ENCODE measurements at places on chromosomes 12 and 14.

GRCh38 chr12:91819132-91819447 lies 326.6 kb downstream of the BTG1 start:
- DNase-seq: no peak

- DNase-seq: no peak
Observed at GRCh38 chr12:41612892-41613557, 424.9 kb downstream of the PDZRN4 start.

DNA sequence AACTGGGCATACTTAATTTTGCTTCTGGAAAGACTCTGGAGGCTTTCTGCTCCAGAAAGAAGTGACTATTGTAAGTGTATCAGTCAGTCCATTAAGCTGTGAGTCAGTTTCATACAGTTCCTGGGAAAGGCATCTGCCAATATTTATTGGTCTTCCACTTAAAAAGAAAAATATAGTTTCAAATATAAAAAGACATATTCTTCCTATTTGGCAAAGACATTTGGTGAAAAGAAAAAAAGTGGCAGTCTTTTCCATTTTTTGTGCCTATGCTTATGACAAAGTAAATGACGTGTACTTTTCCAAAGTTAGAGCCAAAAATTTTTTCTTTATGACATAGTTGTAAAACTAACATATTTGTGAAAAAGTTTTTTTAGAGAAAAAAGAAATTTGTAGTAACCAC lies 12.3 kb downstream of the TMEM30B start:
- no peak for DNase-seq

- no peak for DNase-seq
Observed at GRCh38 chr14:22417914-22418313, 171.1 kb downstream of the DAD1 start.

DNA sequence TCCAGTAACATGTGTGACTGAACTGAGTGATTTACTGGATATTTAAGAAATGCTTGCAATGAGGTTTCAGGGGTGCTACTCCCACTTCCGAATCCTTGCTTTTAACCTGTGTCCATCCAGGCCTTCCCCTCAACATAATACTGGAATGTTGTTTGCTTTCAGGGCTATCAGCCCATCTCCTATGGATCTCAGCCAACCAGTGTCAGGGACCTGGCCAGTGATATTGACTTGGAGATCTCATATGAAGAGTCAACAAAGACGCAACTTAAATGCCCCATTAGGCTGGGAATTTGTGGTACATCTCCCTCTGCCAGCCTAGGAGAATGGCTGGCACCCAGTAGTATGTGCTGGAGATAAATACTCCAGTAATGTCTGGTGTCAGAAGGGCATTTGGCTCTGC lies 889 bp upstream of the IFT43 start:
- DNase-seq: peak; percentile 67

GRCh38 chr12:11837216-11837934 lies 187.9 kb downstream of the ETV6 start:
- no peak for DNase-seq

DNA sequence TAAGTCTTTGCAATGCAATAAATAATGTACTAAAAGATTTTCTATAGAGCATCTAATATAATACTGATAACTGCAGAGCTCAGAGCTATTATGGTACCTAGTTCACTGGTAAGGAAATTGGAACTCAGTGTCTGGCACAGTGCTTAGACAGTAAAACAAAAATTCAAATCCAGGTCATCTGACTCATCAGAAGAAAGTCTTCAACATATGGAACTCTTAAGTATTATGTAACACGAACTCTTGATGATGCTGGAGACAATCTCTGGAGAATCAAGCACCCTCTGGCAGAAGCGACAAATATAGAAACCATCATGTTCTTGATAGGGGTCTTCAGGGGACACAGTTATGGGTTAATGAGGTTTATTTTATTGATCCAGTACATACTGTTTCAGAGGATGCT lies 37.3 kb upstream of the TRHDE start:
- DNase-seq: no peak

- DNase-seq: no peak
Observed at GRCh38 chr12:3281588-3282383, 204.6 kb downstream of the TSPAN9 start.

DNA sequence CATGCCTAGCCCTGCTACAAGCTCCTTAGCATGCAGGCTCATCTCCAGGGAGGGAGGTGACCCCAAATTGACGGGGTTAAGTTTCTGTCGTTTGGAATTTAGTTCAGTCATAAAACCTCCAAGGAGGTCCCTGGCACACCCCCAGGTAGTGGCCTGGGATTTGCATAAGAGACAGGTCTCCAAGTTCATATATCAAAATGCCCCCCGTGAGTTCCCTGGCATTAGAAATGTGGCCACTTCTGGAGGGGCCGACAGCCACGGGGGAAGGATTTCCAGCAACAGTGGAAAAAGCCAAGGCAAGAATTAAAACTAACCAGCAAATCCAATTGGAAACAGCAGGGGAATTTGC lies 228.8 kb downstream of the BCL11B start:
- DNase-seq: no peak

DNA sequence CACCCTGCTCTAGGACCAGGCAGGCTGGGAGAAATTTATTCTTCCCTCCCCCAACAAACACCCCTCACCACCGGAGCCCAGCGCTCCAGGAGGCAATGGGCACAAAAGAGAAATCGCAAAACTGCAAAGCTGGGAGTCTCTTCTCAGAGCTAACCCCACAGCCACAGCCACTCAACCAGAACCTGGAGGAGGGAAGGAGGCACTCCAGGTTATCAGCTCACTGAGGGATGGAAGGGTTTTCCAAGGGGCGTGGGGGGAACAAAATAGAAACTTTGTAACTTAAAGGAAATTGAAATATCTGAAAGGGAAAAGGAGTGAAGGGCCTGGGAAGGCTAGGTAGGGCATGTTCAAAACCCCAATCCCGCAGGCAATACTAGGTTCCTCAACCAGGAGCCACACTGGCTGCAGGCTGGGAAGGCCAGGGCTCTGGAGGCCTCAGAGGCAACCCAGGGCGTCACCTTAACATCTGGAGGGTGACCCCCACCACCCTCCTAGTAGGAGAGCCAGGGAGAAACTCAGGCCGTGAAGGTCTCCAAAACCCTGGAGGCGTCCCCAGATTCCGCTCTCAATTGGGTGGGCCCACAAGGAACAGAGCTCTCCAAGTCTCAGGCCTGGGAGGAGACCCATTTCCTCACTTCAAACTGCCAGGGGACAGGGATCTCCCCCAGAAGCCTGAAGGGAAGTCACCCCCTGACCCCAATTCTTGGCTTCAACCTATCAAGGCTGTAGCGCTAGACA lies 3.2 kb downstream of the KDM2B start:
- DNase-seq: no peak

DNA sequence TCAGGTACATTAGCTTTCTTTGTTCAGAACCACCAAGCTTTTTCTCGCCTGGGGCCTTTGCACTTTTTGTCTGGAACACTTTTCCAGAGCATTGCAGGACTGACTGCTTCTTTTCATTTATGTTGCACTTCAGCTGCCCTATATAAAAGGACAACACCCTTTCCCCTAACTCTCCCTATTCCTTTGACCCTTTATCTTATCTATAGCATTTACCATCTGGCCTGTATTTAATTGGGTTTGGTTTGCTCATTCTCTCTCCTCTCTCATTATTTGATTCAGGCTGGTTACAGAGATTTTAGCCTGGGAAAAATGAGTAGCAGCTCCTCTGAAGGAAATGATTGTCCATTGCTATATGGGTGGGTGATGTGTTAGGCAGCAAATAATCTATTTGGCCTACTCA lies 165.4 kb downstream of the KICS2 start:
- no peak for DNase-seq

DNA sequence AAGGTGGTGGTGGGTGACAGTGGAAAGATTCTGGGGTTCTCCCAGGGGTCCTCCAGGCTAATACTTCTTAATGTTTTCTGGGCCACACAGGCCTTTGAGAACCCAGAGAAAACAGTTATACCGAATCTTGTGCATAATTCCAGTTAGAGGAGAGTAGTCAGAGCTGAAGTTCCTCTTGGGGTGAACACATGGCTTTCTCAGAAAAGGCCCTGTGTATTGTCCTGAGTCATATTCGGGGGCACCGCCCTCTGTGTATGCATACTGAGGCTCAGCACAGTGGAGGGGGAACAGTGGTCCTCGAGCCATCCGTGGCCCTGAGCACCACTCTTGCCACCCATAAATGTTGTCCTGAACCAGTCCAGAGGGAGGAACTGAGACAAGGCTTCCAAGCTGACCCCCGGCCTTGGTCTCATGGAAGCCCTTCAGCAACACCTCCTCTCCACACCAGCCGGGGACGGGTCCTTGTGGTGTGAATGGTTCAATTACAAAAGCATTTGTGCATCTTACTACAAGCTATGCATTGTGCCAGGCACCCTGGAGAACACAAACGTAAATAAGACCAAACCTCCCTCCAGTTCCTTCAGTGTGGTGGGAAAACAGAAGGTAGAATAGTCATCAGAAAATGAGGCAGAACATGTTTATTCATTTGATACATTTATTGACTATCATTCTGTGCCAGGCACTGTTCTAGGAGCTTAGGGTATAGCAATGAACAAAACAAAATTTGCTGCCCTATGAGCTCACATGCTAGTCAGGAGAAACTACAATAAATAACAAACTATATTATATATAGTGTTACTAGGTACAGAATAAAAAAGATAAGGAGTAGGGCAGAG lies 9.9 kb downstream of the DHRS2 start:
- DNase-seq: peak; percentile 74

DNA sequence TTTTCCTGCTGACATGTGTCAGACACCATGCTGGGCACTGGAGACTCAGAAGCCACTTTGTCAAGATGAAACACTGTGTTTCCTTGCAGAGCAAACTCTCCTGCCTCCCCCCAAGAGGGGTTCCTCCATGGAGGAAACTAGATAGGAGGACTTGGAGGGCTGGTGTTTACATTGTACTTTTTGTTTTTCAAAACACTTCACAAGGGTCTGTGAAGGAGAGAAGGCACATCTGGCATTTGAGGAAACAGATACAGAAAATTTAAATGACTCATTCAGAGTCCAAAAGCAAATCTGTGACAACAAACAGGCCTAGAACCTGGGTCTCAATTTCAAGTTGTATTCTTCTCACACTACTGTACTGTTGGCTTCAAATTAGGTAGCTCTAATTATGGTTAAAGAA lies 6.7 kb upstream of the CDKL1 start:
- no peak for DNase-seq

DNA sequence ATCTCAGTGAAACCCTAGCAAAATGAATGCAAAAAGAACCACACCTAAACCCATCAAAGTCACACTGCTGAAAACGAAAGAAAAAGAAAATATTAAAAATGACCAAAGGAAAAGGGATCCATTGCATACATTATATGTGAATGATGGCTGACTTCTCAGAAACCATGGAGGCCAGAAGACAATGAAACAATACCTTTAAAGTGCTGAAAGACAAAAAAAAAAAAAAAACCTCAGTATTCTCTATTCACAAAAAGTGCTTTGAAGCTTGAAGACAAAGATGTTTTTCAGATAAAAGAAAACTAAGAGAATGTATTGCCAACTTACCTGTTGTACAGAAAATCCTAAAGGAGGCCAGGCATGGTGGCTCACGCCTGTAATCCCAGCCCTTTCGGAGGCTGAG lies 4.5 kb upstream of the EVL start:
- no peak for DNase-seq

- peak; percentile 5 for DNase-seq
Observed at GRCh38 chr12:4526923-4527546, 11.7 kb upstream of the RAD51AP1 start.

DNA sequence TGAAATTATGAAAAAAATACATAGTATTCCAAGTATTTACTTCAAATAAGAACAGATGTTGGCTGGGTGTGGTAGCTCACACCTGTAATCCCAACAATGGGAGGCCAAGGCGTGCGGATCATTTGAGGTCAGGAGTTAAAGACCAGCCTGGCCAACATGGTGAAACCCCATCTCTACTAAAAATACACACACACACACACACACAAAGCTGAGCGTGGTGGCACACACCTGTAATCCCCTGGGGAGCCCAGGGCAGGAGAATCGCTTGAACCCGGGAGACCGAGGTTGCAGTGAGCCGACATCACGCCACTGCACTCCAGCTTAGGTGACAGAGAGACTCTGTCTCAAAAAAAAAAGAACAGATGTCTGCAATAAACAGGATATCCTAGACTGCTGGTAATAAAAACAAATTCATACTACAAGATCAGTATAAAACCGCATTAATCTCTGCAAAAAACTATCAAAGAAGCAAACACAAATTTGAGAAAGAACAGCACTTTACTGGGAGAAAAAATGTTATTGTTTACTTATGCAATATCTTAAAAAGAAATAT lies 23.8 kb downstream of the EEA1 start:
- DNase-seq: no peak

- no peak for DNase-seq
Observed at GRCh38 chr14:26332966-26333365, 264.9 kb downstream of the NOVA1 start.

DNA sequence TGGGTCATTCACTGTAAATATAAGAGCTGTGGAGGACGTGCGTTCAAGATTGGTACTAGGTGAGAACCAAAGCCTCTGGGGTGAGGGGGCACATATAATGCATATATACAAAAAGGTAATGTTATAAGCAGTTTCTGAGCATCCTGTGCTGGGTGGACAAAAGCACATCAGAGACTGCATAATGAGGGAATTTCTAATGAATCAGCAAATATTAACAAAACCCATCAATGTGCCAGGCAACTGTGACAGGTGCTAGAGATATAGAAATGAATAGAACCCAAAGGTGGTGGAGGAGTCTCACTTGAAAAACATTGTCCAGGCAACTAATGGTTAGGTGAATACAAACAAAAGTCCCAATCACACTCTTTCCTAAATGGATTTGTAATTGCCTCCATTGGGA lies 74.7 kb downstream of the GPR65 start:
- no peak for DNase-seq

DNA sequence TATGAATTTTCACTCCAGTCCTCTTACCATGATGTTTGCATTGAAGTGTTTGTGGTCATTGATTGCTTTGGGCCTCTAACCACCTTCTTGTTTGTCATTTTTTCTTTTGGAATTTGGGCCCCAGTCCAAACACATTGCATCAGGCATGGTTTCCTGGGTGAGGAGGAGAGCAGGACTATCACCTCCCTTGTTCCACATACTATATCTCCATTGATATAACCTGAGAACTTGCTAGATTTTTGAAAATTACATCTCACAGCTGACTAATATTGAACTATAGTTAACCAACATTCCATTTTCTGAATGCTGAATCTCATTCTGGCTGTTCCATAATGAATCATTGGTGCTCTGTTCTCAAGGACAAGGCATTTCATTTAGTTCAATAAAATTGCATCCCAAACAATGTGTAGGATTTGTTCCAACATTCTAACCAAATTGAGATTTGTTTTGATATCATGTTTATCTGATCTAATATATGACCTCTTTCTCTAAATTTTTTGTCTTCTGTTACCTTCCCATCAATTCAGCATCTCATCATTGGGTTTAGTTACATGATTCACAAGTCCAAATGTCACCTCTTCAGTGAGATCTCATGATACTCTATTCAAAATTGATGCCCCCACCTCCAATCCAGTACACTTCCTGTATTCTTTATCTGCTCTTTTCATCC lies 329.0 kb downstream of the ZFP36L1 start:
- peak; percentile 63 for DNase-seq

- no peak for DNase-seq
Observed at GRCh38 chr14:36805131-36805559, 143.5 kb downstream of the PAX9 start.

- DNase-seq: no peak
Observed at GRCh38 chr12:109591041-109591440, 17.4 kb downstream of the MVK start.

GRCh38 chr12:51721282-51721940 lies 127.1 kb downstream of the FIGNL2 start:
- no peak for DNase-seq
